ENCODE measurements at places on chromosomes 6 and 20.
A peak's percentile ranks its signal among the peaks of the same experiment; 100 is the strongest.

GRCh38 chr6:16700202-16700915 lies 60.9 kb downstream of the ATXN1 start:
- peak; percentile 38 for ATAC-seq

GRCh38 chr6:44298055-44298803 lies 14.9 kb downstream of the AARS2 start:
- ATAC-seq, result peak; percentile 18

- no peak for ATAC-seq
Observed at GRCh38 chr6:119586250-119586882, 236.8 kb upstream of the MAN1A1 start.

DNA sequence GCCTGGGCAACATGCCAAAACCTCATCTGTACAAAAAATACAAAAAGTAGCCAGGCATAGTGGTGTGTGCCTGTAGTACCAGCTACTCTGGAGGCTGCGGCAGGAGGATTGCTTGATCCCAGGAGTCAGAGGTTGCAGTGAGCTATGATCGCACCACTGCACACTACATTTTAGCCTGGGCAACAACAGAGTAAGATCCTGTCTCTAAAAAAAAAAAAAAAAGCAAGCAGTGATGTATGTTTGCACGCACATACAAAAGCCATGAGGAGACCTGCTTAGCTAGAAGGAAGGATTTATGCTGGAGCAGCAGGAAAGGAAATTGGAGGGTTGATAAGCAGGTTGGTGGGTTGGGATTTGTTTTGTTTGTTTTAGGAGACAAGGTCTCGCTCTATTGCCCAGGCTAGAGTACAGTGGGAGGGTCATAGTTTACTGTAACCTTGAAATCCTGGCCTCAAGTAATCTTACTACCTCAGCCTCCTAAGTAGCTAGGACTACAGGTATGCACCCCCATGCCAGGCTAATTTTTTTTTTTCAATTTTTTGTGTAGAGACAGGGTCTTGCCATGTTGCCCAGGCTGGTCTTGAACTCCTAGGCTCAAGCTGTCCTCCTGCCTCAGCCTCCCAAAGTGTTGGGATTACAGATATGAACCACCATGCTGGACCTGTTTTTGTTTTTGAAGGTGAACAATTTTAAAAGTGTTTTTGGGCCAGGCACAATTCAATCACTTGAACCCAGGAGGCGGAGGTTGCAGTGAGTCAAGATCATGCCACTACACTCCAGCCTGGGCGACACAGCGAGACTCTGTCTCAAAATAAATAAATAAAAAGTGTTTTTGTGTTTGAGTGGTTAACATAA lies 4.0 kb downstream of the ZSWIM3 start:
- no peak for ATAC-seq

DNA sequence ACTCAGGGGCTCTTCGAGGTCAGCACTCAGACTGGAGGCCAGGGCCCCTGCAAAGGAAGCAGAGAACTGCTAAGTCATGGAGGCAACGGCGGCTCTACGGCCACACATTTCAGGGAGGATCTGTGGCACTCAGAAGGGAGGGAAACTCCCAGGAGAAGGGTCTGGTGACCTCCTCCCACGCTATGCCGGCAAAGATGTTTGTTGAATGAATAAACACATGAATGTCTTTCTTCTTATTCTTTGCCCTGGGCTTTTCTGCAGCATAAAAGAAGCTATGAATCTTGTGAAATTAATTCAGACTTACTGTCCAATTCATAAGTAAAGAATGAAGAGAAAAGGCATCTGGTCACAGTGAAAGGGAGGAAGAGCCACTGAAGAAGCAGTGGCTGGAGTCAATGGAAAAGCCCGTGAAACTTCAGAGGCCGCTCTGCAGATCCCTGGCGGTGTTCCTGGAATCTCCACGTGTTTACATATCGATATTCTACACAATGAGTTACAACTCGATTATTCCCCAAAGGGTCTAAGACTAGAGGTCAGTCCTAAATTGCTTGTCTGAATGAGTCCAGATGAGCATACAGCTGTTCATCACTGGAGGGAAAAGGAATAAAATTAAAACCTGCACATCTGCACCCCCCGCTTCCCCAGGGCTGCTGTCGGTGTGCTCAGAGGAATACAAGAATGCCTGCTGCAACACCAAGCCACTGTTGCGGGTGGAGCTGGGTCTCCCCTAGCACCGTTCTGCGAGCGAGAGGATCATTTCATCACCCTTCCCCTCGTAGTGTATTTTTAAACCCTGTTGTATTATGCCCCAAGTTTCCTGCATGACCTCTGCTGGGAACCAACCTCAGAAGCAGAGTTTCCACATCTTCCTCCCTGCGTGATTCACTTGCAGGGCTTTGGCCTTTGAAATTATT lies 25.6 kb downstream of the INSM1 start:
- no peak for ATAC-seq

DNA sequence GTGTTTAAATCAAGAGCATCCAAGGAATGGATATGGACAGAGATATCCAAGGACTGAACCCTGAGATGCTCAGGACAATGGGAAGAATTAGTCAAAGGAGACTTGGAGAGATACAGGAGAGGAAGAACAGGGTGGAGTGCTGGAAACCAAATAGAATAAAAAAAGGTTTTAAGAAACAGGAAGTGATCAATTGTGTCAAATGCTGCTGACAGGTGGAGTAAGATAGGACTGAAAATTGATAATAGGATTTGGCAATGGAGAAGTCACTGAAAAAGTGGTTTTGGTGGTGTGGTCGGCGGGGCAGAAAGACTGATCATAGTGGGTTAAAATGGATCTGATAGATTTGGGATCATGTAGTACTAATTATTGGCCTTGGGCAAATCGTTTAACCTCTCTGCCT lies 37.9 kb upstream of the PNRC1 start:
- no peak for ATAC-seq

DNA sequence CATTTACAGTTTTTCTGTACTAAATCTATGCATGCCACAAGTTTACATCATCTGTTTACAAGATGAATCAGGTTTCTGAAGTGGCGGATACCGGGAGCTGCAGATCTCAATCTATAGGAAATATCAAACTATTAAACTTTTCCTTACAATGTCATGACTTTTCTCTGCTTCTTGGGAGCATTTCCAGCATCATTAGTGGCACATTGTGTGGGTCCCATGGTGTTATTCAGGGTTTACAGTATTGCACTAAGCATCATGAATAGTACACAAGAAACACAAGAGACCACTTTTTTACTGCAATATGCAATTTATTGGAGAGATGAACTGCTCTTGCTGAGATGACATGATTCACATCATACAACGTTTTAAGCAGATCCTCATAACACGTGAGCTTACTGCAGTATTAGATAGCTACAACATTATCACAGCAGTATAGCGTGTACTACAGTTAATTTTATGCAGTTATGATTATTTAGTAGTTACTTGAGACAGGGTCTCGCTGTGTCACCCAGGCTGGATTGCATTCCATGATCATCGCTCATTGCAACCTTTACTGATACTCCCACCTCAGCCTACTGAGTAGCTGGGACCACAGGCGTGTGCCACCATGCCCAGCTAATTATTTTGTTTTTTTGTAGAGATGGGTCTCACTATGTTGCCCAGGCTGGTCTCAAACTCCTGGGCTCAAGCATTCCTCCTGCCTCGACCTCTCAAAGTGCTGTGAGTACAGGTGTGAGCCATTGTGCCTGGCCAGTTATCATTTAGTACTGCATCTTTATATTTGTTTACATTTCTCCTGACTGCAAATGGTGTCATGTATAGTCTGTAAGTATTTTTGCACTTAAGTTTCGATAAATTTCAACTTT lies 18.4 kb downstream of the BLTP3A start:
- ATAC-seq, result no peak

- peak; percentile 27 for ATAC-seq
Observed at GRCh38 chr20:43849496-43850186, 65.0 kb upstream of the TOX2 start.

DNA sequence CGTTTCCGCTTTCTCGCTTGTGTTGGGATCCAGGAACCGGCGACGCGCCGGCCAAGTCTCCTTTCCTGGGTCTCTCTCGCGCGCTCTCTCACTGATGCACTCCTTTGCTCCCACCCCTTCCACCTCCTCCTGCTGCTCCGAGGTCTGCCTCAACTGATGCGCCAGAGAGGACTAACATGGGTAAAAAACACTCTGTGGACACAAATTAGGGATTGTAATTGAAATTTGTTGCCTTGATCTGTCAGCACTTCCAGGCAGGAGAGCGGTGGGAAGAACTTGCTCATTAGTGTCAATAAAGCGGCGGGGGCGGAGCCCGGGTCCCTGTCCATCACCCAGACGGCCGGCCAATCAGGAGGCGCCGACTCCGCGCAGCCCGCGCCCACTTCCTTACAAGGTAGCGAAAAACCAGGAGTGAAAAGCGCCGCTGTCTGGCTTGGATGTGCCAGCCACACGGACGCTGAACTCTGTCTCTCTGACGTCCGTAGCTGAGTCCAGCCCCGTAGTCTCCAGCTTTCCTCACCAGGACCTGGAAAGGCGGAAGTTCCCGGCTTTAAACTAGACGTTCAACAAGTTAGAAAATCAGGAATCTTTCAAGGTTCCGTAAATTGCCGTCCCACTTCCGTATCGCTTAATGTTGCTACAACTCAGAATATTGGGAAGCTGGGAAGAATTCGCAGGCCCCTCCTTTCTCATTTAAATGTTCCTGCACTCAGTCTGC lies at the start of gene TBX18:
TBX18 (minus strand) TSS at position 267 of the 718 bp plus-strand sequence. CDS start 417 bp downstream, outside the sequence.
- ATAC-seq, result peak; percentile 77

- ATAC-seq, result no peak
Observed at GRCh38 chr6:26493258-26493657, 6.8 kb upstream of the BTN1A1 start.

DNA sequence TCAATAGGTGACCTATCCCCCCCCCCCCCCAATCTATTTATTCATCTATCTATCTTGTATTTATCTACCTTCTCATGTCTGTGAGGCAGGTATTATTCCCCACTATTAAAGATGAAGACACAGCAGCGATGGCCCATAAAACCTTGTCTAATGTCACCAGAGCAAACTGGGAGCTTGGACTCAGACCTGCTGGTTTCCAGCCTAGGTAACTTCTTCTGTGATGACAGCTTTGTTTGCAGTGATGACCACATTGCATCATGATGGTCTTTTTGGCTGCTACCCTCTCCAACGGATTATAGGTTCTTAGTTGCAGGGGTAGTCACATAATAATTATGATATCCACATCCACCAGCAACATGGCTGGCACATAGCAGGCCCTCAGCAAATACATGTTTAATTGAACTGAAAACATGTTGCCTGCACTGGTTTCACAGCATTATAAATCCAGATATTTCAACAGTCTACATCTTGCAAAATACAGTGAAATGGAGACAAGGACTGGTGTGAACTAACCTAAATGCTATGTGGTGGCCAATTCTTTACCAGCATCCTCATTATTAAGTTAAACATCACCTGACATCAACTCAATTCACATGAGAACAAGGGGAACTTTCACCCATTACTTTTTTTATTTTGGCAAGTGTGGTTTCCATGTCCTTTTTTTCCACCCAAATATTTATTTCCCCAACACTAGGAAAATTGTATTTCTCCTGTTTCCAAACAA lies 712.5 kb upstream of the NRSN1 start:
- ATAC-seq, result no peak

DNA sequence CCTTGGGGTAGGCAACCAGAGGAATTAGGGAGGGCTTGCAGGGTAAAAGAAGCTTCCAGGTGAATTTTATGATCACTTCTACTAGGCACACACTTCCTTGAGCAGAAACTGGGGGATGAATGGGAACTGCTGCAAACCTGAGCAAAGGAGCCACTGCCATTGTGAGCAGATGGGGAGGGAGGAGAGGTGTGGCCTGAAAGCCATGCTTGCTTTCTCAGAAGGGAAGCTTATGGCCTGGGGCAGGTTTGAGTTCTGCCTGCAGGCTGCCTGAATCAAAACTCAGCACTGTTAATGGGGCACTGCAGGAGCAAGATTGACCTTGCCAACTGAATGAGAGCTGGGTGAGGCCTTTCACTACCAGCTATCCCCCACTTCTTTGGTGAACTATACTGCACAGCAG lies 328.1 kb downstream of the NKAIN2 start:
- ATAC-seq, result no peak

DNA sequence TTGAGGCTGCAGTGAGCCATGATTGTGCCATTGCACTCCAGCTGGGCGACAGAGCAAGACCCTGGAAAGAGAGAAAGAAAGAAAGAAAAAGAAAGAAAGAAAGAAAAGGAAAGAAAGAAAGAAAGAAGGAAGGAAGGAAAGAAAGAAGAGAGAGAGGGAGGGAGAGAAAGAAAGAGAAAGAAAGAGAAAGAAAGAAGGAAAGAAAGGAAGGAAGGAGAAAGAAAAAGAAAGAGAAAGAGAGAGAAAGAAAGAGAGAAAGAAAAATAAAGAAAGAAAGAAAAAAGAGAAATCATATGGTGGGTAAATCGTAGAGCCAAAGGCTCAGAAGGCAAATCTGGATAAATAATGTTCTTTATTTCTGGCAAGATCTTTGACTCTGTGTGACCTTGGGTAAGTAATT lies 53.4 kb downstream of the CD40 start:
- no peak for ATAC-seq

GRCh38 chr6:66198062-66198624 lies 491.1 kb upstream of the EYS start:
- no peak for ATAC-seq

- no peak for ATAC-seq
Observed at GRCh38 chr6:32844839-32845383, 1.1 kb upstream of the PSMB8 start.

GRCh38 chr6:164753517-164753916 lies 555.9 kb downstream of the C6orf118 start:
- ATAC-seq, result no peak

DNA sequence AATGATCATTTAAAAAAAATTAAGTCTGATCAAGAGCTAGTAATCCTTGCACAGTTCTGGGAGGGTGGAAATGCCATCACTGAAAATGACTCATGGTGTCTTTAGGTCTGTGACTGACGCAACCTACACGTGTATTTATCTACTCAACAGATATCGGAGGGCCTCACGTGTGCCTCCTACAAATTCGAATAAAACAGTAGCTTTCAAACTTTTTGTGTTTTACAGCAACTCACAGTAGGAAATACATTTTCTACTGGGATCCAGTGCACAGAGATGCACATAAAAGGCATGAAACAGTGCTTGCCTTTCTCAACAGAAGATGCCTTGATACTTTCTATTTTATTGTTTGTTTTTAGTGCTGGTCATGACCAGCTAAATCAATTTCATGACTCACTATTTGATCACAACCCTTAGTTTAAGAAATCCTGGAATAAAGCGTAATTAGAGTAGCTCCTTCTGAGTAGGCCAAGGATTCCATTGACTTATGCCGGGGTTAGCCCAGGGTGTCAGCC lies 210.0 kb upstream of the SNX9 start:
- ATAC-seq, result peak; percentile 47

DNA sequence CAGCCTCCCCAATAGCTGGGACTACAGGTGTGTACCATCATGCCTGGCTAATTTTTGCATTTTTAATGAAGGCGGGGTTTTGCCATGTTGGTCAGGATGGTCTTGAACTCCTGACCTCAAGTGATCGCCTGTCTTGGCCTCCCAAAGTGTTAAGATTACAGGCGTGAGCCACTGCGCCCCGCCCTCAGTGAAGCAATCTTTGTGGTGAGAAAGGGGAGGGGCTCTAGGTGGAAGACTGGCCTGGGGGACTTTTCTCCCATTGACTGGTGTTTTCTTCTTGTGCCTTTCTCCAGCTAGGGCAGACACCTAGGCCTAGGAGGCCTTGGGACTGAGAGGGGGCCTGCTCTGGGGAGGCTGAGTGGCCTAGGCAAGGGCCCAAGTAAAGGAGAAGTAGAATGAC lies 84.1 kb downstream of the DNAAF9 start:
- ATAC-seq, result no peak

Data from motor neuron (in vitro differentiated cells).